ENCODE measurements at places on chromosomes 2 and 18.

- no peak for DNase-seq
These were observed 221.6 kb downstream of the NCKAP5 start for GRCh38 chr2:133346654-133347053.

GRCh38 chr2:61042807-61043206, 22.9 kb upstream of the SANBR start:
- DNase-seq: no peak

GRCh38 chr2:195602687-195603086, 54.3 kb upstream of the SLC39A10 start:
- DNase-seq: no peak

DNA sequence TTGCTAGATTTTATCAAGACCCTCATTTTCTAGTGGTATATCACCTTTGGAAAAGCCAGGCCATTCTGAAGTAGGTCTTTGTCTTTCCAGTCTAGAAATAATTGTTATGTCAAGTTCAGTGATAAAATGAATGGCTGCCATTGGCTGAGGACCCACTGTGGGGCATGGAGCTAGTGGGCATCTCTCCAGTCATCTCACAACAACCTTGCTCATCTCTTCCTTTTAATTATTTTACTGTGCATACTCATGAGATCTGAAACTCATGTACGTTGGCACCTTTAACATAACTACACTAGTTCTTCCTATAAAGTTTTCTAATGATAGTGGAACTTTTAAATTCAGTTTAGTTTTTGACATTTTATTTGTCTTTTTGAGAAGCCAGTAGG, 240.9 kb downstream of the SLC8A1 start:
- DNase-seq: no peak

DNA sequence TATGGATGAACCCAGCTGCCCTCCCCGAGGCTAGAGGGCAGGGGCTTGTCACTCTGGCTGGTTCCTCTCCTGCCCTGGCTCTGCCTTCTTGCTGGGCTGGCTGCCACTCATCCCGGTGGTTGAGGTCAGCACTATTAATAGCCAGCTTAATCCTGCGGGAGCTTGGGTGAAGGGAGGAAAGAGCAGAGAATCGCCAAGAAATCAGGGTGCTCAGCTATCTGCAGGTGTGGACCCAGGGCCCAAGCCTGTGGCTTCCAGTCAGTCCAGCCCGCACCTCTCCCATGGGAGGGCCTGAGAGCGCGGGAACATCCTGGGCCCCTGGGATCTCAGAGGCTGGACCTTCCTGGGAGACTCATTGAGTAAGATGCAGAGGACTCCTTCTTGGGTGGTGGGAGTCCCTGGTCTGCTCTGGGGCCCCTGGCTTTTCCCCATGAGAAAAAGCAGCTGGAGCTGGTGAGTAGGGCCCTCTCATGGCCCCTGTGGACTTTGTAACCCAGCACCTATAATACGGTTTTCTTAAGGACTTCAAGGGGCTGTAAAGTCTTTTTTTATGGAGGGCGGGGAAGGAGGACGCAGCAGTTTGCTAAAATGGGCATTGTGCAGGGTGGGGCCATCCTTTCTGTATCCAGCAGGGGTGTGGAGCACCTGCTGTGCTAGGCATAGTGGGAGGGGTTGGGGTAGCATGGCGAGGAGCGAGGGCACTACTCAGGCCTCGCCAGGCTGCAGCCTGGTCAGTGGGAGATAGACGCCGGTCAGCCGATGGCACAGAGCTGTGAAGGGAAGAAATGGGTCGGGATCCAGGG, 27.4 kb upstream of the CNNM3 start:
- DNase-seq: no peak

DNA sequence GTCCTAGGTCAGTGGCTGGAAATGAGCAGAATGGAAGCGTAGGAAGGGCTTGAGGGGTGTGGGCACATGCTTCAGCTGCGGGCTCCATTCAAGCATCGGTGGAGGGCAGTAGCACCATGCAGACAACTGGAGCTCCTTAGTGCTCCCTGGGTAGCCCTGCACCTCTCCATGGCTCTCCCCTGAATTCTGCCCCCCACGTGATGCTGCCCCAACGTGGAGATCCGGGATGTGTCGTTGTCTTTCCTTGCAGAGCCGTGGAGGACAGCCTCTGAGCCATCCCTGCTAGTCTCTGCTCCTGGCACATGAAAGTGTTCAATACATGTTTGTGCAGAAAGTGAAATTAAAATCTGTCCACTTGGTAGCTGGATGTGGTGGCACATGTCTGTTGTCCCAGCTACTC, 94.5 kb downstream of the SH3RF3 start:
- no peak for DNase-seq

Measured in stimulated activated CD4-positive, alpha-beta T cell treated with anti-CD3 and anti-CD28 coated beads, Interleukin-15, amount 100 ng/mL, for 48 hours (primary cell).